A673 (cell line): ENCODE measurements at places on chromosomes 16 and 17.

DNA sequence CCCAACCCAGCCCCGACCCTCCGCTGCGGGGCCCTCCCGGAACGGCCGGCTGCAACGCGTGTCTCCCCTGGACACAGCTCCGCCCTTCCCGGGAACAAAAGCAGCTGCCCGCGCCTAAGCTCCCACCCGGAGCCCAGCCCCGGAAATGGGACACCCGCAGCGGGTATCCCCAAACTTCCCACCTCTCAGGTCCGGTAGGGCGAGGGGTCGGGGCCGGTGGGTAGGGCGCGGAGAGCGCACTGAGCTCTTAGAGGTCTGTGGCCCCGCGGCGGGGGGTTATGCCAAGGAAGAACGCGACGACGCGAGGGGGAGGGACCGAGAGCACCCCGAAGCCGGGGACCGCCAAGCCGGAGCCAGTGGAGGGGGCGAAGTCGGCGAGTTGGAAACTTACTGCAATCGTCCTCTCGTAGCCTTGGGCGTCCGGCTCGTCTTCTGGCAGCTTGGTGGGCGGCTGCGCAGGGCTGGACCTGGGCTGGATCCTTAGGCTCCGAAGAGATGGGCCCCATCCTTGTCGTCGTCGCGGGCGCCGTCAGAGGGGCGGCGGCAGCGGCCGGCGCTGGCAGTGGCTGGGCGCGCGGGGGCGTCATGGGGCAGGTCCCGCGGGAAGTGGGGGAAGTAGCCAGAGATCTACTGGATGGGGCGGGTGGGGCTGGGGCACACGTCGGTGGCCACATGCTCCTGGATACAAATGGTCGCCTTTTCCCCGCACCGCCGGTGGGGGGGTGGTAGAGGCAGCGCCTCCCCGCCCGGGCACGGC, 6.9 kb downstream of the USP6 start:
- no peak overlapping the region for H3K27ac ChIP-seq
- H3K36me3 ChIP-seq: no peaks in the 10 kb centered on the region
- no peaks in the 10 kb centered on the region for H3K27me3 ChIP-seq
- peak overlapping the region; percentile 35 for H3K4me3 ChIP-seq
- no peaks in the 10 kb centered on the region for H3K4me1 ChIP-seq

DNA sequence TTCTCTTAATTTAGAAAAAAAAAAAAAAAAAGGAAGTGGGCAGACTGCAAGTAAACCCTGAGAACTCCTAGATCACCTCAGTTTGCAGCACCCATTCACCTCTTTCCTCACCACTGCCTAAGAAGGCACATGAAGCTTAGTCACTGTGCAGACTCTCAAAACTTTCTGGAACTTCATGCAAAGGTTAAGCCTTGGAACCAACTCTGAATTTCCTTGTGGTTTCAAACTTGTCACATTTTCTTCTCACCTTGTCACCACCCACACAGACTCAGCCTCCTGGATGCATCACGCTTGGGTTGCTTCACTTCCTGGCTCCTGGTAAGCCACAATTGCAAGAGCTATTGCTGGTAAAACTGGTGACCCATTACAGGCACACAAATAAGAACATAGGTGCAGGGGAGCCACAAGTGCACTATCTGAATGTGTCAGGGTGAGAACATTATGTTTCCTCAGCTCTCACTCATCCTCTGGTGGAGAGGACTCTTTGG, 15.0 kb upstream of the CPD start:
- no peak overlapping the region for H3K4me3 ChIP-seq
- H3K27me3 ChIP-seq: no peaks in the 10 kb centered on the region

DNA sequence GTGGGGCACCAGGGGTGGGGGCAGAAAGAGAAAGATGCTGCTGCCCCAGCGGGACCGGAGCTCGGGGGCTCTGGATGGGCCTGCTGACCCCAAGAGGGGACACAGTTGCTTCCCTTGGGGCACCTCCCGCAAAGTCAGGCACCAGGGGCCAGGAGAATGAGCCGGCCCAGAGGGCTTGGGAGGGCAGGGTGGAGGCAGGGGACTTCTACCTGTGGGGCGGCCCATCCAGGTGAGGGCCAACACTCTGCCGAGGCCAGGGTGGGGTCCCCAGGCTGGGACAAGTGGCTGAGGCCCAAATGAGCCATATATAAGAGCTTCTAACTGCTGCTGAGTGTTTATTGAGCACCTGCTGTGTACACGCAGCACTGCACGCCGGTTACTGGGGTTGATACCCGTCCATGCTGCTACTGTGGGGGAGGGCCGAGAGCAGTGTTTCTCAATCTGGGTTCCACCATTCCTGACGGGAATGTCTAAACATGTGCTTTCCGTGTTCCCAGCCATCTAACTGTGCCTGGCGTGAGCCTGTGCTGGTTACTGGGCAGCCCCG, 211.7 kb upstream of the GSE1 start:
- DNase-seq: no peak
- no peak overlapping the region for H3K4me3 ChIP-seq
- no peaks in the 10 kb centered on the region for H3K27me3 ChIP-seq
- H3K27ac ChIP-seq: peak overlapping the region; percentile 67
- H3K36me3 ChIP-seq: no peaks in the 10 kb centered on the region
- peaks cover 35% of the 10 kb centered on the region for H3K4me1 ChIP-seq

- H3K27ac ChIP-seq: no peak overlapping the region
- H3K4me3 ChIP-seq: no peak overlapping the region
- H3K4me1 ChIP-seq: no peaks in the 10 kb centered on the region
- no peak for DNase-seq
- H3K27me3 ChIP-seq: no peaks in the 10 kb centered on the region
- no peaks in the 10 kb centered on the region for H3K36me3 ChIP-seq
These were observed 440.6 kb downstream of the HS3ST3B1 start for GRCh38 chr17:14741491-14741890.

DNA sequence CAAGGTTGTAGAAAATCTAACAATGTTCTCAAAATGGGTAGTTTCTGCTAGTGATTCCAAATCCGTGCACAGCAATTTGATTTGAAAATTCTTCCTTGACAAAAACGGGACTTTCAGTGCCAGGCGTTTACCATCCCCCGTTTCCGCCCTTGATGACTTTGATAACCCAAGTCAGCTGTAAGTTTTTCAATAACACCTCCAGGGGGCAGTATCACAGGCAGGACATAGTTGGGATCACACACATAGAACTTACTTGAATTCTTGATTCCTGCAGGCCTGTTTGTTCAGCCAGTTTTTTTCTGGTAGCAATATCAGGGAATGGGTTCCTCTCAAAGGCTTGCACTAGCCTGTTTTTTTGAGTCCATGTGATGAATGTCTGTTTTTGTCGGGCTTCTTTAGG, 5.6 kb downstream of the DUXB start:
- no peaks in the 10 kb centered on the region for H3K4me1 ChIP-seq
- no peaks in the 10 kb centered on the region for H3K36me3 ChIP-seq
- no peak overlapping the region for H3K4me3 ChIP-seq
- H3K27ac ChIP-seq: no peak overlapping the region
- peak; percentile 39 for DNase-seq

- H3K4me1 ChIP-seq: peaks cover 25% of the 10 kb centered on the region
- H3K27me3 ChIP-seq: no peaks in the 10 kb centered on the region
- no peak overlapping the region for H3K4me3 ChIP-seq
These were observed 52.8 kb downstream of the GSG1L start for GRCh38 chr16:28010671-28011070.

GRCh38 chr16:20880867-20881502, 19.2 kb downstream of the DCUN1D3 start:
- H3K4me3 ChIP-seq: no peak overlapping the region
- no peaks in the 10 kb centered on the region for H3K36me3 ChIP-seq
- no peak for DNase-seq
- H3K4me1 ChIP-seq: no peaks in the 10 kb centered on the region
- H3K27me3 ChIP-seq: no peaks in the 10 kb centered on the region
- H3K27ac ChIP-seq: no peak overlapping the region

DNA sequence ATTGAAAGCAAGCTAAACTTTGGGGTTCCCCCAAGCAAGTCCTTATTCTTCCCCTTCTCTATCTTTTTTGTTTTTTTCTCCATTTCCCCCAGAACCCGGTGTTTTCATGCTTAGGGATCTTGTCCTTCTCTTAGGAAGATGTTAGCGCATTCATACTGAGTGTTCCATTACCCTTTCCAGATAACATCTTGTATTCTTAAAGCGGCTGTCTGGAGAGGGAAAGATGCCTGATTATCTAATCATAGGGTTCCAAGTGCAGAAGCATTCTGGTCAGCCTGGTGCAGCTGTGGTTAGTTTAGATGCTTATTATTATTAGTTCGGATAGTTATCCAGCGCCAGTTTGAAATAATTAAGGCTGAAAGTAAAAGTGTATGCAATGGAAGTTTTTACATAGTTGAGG, 2.0 kb downstream of the TOM1L1 start:
- H3K4me1 ChIP-seq: peaks cover 9% of the 10 kb centered on the region
- H3K27ac ChIP-seq: no peak overlapping the region
- peaks cover 15% of the 10 kb centered on the region for H3K36me3 ChIP-seq
- no peaks in the 10 kb centered on the region for H3K27me3 ChIP-seq

GRCh38 chr17:44840936-44841335, 6.7 kb upstream of the HIGD1B start:
- H3K4me1 ChIP-seq: no peaks in the 10 kb centered on the region
- no peak overlapping the region for H3K27ac ChIP-seq
- no peaks in the 10 kb centered on the region for H3K27me3 ChIP-seq
- H3K36me3 ChIP-seq: no peaks in the 10 kb centered on the region
- H3K4me3 ChIP-seq: no peak overlapping the region
- DNase-seq: no peak

DNA sequence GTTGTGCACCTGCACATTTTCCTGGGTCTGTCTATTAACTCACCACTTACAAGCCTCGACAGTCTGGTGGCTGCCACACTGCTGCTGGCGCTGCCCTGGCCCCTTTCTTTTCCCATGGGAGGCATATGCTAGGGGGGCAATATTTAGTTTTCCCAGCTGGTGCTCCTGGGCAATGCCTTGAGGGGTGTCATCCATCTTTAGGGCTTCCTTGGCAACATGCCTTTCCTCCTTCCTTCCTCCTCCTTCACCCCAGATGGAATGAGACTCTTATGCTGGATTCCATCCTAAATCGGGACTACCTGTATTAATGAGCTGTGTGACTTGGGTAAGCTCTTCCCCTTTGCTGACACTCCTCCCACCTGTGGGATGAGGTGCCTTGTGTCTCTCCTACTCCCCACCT, 64.8 kb upstream of the CDC42EP4 start:
- H3K27me3 ChIP-seq: no peaks in the 10 kb centered on the region
- H3K4me1 ChIP-seq: no peaks in the 10 kb centered on the region
- no peak for DNase-seq
